Activated CD8-positive, alpha-beta memory T cell treated with anti-CD3 and anti-CD28 coated beads for 4 hours (primary cell): ENCODE measurements at places on chromosomes 7 and 10.

- no peak for DNase-seq
These were observed 288.1 kb downstream of the PARD3 start for GRCh38 chr10:34526758-34527730.

- no peak for DNase-seq
These were observed 56.8 kb upstream of the LANCL2 start for GRCh38 chr7:55308186-55308929.

DNA sequence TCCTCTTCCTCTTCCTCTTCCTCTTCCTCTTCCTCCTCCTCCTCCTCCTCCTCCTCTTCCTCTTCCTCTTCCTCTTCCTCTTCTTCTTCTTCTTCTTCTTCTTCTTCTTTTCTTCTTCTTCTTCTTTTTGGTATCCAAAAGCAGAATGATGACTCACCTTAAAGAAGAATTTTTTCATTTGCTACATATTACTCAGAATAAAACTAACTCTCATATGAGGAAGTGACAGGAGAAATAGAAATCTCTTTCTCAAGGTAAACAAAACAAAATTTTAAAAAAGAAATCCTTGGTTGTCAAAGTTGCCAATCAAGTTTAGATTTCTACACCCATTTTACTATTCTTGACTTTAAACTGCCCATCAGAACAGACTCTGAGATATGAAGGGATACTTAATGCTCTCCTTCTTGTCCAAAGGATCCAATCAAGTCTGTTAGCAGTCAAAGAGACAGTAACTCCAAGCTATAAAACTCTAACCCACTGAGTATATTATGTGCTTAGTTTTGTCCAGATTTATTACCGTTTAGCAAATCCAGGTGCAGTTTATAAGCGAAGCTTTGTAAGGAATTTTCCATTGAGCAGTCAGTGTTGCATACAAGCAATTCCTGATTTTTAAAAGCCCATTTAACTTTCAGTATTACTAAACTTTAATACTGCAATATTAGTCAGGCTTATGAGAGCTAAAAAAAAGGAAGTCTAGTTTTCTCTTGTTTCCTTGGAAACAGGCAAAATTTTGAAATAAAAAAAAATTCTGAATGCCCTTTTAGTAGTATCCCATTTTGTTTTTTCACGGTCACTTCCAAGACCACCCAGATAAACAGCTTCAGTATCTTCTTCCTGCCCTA, 43.1 kb upstream of the SNX13 start:
- DNase-seq = no peak

- DNase-seq = no peak
These were observed 15.5 kb downstream of the SVIL start for GRCh38 chr10:29619241-29619669.

DNA sequence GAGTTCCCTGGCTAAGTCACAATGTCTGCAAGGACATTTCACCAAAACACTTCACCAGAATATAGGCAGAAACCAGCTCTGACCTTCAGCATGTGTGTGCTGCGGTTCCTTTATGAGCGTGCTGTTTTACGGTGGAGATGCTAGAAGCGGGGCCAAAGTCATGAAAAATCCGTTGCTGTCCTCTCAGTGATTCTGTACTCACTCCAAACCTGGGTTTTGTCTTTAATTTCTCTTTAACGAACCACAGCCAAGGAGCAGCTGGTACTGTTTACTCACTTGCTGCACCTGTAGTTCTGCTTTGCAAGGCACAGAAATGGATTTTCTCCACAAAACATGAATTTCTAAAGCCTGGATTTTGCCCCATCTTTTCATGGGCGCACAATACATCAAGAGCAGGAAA, 639.9 kb downstream of the PHTF2 start:
- DNase-seq = no peak

DNA sequence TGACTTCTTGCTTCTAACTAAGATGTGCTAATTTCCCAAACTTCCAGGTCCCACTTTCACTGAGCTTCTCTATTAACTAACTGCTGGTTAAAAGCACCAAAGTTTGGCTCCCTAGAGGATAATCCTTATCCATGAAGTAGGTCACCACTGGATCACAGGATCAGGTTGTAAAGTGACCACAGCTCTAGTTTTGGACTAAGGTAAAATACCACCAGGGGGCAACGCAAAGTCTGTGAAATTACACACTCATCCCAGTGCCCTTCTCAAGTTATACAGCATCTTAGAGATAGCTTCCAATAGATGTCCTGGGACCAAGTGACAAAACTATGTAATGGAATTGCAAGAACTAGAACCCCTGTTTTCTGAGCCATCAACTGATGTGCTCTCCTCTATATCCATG, 116.4 kb upstream of the ASAH2 start:
- DNase-seq = no peak

- DNase-seq = no peak
These were observed 2.8 kb downstream of the INHBA start for GRCh38 chr7:41700044-41700471.

DNA sequence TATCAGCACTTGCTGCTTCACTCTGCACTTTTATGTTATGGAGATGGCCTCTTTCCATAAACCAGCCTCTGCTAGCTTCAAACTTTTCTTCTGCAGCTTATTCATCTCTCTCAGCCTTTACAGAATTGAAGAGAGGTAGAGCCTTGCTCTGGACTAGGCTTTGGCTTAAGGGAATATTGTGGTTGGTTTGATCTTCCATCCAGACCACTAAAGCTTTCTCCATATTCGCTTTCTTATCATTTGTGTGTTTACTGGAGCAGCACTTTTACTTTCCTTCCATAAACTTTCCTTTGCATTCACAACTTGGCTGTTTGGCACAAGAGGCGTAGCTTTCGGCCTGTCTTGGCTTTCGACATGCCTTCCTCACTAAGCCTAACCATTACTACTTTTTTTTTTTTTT, 23.6 kb downstream of the DYDC2 start:
- no peak for DNase-seq

- no peak for DNase-seq
These were observed 38.3 kb downstream of the TSPAN15 start for GRCh38 chr10:69489506-69490090.

DNA sequence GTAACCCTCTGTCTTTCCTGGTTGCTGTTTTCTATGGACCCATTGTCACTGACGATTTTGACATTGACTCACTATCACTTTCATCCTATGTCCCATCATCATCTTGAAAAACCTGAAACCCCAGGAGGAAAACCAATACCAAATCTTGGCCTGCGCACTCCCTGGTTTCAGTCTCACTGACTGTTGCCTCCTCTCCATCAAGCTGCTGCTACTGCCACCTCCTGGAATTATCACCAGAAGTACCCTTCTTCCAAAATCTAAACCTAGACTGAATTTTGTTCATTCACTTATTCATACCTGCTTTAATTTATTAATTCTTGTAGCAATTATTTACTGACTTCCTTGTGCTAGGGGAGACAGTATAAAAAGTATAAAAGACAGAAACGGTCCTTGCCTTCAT, 44.5 kb upstream of the ACBD5 start:
- DNase-seq = no peak

DNA sequence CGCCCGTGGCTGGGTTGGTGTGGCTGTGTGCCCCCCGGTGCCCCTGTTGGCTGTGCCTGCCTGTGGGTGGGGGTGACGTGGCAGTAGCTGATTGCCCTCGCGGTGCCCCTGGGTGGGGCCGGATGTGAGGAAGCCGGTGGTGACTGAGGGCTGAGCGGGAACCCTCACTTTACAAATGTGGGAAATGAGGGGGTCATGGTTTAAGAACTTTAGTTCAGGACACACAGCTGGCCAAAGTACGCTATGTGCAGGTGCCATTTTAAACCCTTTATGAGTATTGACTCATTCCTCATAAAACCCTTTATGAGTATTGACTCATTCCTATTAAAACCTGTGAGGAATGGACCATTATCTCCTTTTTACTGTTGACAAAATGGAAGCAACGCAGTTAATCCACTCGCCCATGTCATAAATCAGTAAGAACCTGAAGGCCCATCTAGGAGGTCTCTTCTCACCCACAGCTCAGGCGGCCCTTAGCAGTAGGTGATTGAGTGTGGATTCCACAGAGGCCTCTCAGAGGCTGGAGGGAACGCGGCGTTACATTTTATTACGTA, 290.1 kb upstream of the COBL start:
- DNase-seq = no peak

- no peak for DNase-seq
These were observed 35.9 kb downstream of the EEPD1 start for GRCh38 chr7:36188906-36189305.

DNA sequence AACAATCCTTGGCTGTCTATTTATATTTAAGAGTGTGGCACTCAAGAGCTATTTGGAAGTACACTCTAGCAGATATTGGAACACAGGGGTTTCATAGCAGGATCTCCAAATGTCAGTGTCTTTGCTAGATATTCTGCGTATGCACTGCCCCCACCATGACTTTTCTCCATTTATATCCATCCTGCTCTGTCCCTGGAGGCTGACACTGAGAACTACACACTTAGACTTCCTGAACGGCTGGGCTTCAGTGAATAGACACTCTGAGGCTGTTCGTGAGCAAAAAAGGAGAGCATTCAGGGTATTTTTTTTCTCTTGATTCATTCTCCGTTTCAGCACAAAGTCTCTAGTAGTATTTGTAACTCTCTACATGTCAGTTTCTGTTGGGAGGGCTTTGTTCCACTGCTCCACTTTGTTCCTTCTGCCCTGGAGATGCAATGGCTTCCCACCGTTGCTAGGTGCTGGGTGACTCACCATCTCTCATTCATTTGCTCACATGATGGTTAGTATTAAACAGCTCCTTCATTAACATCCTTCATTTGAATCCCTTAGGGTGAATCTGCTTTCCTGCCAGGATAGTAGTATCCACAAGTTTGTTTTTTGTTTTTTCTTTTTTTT, 155.9 kb upstream of the SLC13A1 start:
- DNase-seq = no peak

- DNase-seq = no peak
These were observed 97.5 kb downstream of the MICALL2 start for GRCh38 chr7:1361756-1362125.

DNA sequence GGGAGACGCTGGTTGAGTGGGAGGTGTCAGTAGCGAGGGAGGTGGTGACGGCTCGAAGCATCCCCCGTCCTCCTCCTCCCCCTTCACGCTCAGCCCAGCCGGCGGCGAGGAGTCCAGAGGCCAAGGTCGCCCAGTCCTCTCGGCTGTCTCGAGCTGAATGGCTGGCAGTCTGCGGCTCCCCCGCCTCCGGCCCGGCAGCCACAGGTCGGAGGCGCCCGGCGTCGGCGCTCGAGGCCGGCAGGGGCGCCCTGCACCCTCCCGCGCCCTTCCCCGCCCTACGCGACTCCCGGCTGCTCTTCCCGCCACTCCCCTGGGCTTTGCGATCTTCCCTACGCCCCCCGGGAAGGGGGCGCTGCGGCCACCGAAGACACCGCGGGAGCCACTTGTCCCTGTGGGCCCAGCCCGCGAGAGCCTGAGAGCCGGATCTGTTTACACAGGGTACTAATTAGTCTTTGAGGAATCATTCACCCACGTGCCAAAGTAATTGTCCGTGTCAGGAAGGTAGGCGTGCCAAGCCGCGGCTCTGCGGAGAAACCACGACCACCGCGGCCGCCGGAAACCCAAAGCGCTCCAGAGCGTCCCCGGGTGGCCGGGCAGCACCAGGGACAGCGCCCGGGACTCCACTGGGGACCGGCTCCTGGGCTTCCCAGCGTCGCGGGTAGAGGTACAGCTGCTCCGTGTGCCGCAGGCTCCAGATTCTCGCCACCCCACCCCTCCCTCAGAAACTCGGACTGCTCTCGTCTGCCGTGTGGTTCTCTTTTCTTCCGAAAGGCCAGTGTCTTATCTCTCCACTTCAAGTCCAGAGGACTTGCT, at the start of gene NXPH1:
Gene NXPH1, plus strand, starts transcription at position 133 of the 813 bp plus-strand sequence.
- DNase-seq = no peak

GRCh38 chr10:111023060-111023459, 53.8 kb upstream of the ADRA2A start:
- no peak for DNase-seq

- no peak for DNase-seq
These were observed 37.4 kb upstream of the EPHB6 start for GRCh38 chr7:142817506-142817905.

- no peak for DNase-seq
These were observed 219.5 kb upstream of the NRP1 start for GRCh38 chr10:33553748-33554571.

- no peak for DNase-seq
These were observed 268.9 kb upstream of the SEMA3C start for GRCh38 chr7:81187753-81188152.

DNA sequence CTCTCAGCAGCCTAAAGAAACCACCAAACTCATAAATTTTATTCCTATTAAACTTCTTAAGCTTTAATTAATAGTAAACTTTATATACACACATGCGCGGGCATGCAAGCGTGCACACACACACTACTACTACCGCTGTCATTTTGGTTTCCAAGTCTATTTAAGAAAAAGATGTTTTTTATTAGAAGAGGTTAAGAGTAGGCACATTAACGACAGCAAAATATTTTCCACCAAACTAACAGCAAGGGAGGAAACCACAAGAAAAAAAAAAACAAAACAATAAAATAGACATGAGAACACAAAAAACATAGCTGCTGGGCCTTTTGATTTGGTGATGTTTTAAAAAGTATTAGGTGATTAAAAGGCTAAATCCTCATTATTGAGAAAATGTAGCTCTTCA, 28.6 kb downstream of the RTKN2 start:
- DNase-seq = no peak

GRCh38 chr10:98410135-98410743, 4.7 kb downstream of the PYROXD2 start:
- no peak for DNase-seq

GRCh38 chr7:5824297-5824610, 42.8 kb upstream of the RNF216 start:
- peak; percentile 23 for DNase-seq

DNA sequence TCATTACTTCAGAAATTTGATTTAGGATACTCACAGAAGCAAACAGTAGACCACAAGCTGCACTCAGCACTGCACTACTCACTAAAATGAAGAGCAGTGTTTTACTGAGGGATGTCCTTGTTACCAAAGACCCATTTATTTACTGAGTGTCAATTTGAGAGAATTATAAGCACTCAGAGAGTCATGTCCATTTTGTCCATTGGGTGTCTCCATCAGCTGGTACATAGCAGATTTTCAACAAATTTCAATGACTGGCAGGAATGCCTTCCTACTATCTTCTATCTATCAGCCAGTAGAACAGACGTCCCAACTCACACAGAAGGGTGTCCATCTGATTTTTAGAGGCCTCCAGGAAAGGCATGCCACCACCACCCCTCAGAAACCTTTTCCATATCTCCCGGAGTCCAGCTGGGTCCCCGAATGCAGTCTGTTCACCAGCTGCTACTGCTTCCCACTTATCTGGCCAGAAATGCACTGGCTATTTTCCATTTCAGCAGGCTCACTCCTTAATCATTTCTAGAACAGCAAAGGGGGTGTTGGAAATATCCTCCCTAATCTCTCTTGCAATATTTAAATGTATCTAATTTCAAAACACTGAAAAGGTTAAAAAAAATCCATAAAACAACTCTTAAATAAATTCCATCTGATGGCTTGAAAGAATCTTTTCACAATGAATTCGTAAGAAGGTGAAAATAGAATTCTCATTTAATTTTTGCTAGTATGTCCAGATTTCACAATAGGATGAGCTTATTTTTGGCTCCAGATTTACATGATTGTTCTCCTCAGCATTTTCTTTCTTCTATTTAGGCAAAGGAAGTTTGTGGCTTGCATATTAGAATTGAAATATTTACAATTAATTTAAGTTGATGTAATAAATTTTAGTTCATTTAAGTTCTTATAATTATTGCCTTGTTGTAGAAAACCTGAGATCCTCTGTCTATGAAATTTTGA, 1164.0 kb upstream of the CELF2 start:
- no peak for DNase-seq
